ENCODE measurements at places on chromosomes 7 and 10.

GRCh38 chr7:107816011-107816566, 13.1 kb upstream of the SLC26A3 start:
- no peak for DNase-seq

GRCh38 chr10:119807960-119808697, 64.5 kb downstream of the MCMBP start:
- no peak for DNase-seq

- DNase-seq, result no peak
Measured at GRCh38 chr10:102781090-102781920, 37.6 kb downstream of the WBP1L start.

DNA sequence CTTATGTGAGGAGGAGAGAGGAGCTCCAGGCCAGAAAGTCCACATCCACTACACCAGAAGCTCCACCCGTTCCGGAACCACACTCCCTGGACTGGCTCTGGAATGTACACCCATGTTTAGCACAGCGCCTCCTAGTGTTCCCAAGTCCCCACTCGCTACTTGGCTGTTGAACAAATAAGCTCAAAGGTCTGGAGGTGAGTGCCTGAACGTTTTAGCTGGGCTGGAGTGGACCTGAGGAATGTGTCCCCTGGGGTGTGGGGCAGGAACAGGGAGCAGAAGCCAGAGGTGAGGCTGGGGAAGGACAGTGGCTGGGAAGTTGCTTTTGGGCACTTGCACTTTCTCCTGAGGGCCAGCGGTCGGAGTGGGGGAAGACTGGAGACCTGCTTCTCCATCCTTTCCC, 164.1 kb upstream of the CDCA7L start:
- no peak for DNase-seq

- DNase-seq, result no peak
Measured at GRCh38 chr10:124741922-124742412, 2.2 kb downstream of the FAM53B start.

All from activated naive CD4-positive, alpha-beta T cell (primary cell).